WTC11 (cell line): ENCODE measurements at places on chromosomes 1 and 21.
A peak's percentile ranks its signal among the peaks of the same experiment; 100 is the strongest.

DNA sequence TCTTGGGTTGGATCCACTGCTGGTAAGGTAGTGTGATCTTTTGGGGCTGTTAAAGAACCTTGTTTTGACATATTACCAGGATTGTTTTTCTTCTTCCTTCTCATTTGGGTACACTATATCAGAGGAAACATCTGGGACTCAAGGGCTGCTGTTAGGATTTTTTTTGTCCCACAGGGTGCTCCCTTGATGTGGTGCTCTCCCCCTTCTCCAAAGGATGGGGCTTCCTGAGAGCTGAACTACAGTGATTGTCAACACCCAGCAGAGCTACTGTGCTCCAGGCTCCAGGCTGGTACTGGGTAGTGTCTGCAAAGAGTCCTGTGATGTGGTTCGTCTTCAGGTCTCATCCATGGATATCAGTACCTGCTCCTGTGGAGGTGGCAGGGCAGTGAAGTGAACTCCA is 20.6 kb downstream of the IFI16 start:
- no peak for DNase-seq

GRCh38 chr1:184192796-184193195 is 141.3 kb downstream of the TSEN15 start:
- no peak for DNase-seq

GRCh38 chr1:188188317-188188716 is 1359.6 kb downstream of the PLA2G4A start:
- DNase-seq, result no peak

DNA sequence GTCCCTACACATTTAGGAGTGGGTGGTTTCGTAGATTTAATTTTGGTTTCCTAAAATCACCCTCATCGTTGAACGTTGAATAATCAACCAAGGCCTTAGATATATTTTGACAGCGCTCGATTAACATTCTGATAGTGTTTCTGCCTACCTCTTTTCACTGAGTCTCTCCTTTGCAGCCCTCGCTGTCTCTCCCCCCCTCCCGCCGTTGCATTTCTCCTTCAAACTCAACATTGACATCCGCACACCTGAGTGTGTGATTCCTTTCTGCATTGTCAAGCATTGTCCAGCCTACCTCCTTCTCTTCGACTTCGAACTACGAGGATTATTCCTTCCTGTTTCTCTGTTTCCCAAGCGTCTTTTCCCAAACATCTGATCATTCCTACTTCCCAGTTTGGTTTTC is 1.8 kb upstream of the ADAMTS1 start:
- no peak for DNase-seq

DNA sequence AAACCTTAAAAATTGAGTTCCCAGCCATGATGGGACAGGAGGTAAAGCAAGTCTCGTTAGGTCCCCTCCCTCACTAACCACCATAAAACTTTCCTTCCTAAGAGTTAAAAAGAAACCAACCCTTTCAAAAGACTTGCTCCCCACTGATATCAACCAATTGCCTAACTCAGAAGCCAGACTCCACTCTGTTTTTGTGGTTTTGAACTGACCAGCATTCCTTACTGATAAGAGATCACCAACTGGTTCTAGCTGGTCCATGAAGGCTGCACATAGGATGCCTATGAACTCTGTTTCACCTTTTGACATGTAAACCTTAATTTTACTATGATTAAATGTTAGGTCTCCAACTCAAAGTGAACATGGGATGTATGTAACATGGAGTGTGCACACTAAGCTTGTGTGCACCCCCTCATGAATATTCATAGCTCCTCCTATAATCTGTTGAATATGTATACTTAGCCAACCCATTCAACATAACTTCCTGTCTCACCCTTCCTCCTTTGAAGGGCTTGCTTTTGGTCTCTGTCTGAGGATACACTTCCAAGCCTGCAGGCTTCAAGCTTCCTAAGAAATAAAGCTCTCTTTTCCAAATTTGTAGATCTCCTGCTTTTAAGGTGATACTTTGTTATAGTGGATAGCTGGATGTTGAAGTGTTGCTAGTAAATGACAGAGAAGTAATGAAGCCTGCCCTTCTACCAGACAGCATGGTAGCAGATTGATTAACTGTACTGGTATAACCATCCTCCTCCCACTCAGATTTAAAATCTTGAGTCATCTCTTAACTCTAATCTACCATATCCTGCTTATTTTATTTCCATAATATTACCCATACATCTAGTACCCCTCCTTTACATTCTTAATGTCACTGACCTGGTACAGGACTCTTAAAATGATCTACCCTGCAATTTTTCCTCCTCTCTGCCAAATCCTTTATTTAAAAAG is 95.6 kb downstream of the ZNF644 start:
- no peak for DNase-seq

DNA sequence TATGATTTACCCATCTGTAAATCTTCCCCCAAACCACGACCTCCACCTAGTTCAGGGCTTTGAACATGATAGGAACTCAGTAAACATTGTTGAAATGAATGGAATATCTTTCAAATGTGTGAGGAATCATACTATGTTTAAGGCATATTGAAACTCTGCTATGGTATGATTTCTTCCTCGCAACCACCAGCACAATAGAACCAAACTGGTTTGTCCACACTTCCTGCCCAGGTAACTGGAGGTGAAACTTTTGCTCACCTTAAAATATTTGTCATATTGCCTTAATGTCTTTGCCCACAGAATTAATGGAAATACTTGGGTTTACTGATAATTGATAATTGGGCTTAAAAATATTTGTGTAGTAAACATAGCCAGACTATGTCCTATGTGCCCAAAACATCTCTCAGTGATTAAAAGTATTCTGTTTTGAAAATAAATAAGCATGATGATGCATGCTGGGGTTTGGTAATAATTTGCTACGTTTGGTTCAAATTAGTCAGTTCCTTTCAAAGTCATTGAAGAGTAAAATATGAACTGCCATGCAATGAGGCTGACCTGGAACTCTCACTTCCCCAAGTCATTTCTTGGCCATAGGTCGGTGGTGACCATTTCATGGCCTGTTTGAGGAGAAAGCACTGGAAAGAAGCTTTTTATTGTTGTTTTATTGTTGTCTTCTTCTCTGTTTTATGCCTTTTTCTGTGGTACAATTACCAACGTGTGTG is 73.3 kb downstream of the TNFSF18 start:
- no peak for DNase-seq

- no peak for DNase-seq
Observed at GRCh38 chr1:94072840-94073522, 48.0 kb downstream of the ABCA4 start.

DNA sequence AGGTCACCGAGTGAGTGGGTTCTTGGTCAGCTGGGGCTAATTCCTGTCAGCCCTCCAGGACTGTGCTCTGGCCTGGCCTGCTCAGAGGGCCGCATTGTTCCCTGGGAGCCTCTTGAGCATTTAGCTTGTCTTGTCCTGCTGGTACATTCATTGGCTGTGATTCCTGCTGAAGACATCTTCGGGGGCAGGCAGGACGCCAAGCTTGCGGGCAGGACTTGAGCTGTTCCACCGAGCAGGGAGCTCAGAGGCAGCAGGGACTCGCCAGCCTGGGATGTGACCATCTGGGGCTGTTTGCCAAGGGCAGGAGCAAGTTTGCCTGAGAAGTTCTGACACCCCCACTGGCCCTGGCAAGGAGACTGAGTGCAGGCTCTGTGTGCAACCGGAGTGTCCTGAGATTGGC is 7.0 kb upstream of the SLC26A9 start:
- DNase-seq, result no peak

GRCh38 chr21:30605968-30606367 is 5.1 kb downstream of the KRTAP22-1 start:
- peak; percentile 42 for DNase-seq

- DNase-seq, result no peak
Observed at GRCh38 chr1:16474166-16474800, 33.8 kb downstream of the NECAP2 start.

DNA sequence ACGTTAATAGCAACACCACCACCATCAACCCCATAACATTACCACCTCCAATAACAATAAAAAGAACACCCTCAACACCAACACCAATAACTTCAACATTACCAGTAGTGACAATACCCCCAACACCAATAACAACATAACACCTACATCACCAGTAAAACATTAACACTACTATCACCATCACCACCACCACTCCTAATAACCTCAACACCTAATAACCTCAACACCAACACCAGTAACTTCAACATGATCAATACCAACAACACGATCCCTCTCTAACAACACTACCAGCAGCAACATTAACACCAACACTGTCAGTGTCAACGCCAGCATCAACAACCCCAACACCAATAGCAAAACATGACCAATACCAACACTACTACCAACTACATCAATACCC is 57.2 kb downstream of the TAS1R2 start:
- DNase-seq, result no peak

DNA sequence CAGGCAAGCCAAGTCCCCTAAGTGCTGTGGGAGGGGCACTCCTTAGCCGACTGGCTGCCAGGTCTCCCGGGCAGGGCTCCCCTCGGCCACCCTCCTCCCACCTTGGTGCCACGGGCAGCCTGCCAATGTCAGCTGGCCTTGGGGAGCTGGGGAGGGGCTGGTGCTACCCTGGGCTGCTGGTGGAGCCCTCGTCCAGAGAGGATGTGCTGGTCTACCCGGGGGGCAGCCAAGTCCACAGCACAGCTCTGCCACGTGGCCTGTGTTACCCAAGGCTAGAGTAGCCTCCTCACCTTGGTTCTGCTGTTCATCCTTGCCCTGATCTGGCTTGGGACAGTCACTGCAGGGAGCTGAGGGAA is 42.9 kb downstream of the CRYAA start:
- peak; percentile 6 for DNase-seq

DNA sequence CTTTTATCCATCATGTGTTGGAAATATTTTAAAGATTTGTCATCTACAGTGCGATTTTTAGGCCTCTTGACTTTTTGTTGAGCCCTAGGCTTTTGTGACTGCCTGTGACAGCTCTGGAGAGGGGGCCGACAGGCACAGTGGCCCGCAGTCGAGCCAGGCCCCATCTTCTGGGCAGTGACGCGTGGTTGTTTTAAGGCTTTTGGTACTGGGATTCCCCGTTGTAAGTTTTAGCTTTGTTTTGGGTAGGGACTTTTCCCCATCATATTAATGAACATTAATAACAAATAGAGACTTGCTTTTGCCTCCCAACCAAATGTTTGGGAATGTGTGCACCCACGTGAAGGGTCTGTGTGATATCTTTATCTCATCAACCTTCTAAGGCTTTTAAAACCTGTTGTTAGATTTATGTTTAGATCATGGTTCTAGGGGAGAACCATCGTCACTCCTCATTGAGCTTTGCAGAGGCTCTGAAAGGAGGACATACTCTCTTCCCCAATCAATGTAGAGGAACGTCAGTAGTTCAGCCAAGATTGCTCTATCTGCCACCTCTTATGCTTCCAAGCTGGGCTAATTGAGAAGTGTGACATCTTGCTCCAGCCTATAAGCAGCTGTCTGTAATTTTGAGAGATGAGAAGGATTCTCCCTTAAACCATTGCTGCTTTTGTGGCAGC is 34.6 kb downstream of the MAPKAPK2 start:
- no peak for DNase-seq

DNA sequence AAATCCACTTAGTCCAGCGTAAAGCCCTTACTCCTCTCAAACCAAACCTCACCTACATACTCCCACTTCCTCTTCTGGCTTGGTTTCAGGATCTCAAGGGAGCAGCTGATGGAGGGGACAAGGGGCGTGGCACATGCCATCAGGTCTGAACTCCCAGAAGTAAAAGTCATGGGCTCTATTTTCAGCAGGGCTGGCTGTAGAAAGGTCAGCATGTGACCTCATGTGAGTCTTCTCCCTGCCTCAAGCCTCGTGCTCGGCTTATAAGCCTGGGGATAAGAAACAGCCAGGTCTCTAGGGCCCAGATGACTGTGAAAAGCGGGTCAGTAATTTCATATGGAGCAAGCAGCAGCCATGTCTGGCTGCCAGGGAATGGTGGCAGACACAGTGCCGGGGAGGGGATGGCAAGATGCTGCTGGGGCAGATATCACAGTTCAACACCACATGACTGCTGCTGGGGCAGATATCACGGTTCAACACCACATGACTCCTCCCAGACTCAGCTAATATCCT is 227.9 kb downstream of the KCNH1 start:
- no peak for DNase-seq

GRCh38 chr1:103084181-103084580 is 24.1 kb downstream of the COL11A1 start:
- no peak for DNase-seq

DNA sequence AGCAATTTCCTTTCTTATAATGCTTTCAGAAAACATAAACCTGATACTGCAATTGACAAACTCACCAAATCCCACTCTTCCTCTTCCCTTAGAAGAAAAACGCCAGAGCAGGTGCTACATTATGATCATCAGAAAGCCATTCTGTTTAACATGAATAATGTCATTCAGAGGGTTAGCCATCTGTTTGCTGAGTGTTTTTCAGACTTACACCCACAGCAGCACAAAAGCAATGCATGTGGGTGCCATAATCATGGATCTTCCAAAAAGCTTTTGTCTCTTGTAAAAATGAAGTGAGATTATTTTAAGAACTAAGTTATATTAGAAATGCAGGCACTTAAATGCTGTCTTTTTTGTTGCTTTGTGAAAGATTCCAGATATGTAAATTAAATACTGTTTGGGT is 204.6 kb upstream of the TMPRSS15 start:
- no peak for DNase-seq

DNA sequence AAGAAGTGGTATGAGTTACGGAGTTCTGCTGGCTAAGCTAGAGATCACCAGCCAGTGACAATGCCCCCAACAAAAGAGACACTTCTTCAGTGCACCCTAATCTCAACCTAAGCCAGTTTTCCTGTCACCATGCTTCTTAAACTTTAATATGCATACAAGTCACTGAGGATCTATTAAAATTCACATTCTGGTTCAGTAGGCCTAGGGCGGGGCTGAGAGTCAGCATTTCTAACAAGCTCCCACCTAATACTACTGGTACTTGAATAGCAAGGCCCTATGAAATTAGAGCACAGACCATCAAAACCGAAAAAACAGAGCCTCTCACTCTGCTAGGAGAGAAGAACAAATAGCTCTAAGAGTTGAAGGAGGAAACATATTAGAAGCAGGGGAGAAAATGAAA is 7.9 kb downstream of the PSMB4 start:
- DNase-seq, result no peak

- DNase-seq, result no peak
Observed at GRCh38 chr1:31397360-31398095, 15.5 kb upstream of the SERINC2 start.

GRCh38 chr1:58528518-58528917 is 18.0 kb downstream of the OMA1 start:
- DNase-seq, result no peak

DNA sequence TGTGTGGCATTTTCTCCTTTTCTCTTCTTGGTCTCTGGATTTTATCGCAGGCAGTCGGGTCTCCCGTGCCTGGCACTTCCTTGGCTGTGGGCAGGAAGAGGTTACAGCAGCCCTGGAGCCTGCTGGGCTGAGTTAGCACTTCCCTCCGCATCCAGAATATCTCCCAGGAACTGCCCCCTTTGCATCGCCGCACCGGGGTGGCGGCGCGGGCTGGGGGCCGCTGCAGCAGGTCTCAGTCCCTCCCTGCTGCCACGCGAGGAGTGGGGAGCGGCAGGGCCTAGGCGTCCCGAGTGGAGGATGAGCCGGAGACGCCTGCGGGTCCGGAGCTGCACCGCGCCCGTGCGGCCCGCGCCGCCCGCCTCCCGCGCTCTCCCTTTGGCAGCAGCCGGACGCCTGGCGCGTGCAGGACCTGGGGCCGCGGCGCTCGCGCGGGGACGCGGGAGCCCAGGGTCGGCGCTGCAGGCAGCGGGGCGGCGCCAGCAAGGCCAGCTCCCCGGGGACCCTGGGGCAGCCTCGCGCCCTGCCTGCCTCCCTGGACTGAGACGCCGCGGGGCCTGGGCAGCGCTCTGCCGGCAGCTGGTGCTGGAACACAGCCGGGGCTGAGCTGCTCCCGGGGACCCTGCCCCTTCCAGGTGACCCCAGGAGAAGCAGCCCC is 192.8 kb downstream of the PRDM2 start:
- peak; percentile 35 for DNase-seq

- DNase-seq, result peak; percentile 3
Observed at GRCh38 chr1:5969168-5969567, 23.1 kb downstream of the NPHP4 start.
